ENCODE measurements at places on chromosomes 2 and 18. TPM values are rescaled to one million over a fixed set of nuclear protein-coding genes. Genes with fewer than 3 reads are reported as not detected.

GPR35 gene
- polyA plus RNA-seq = 1.9 TPM

CIB4 gene
- 1.2 TPM for polyA plus RNA-seq

C1GALT1C1L gene
- 3.1 TPM for polyA plus RNA-seq

LOXHD1 gene
- polyA plus RNA-seq = 0.66 TPM

TCF4 gene
- polyA plus RNA-seq = 55.7 TPM

DCDC2C gene
- 0.46 TPM for polyA plus RNA-seq

TOGARAM2 gene
- polyA plus RNA-seq = 1.0 TPM

KCNS3 gene
- polyA plus RNA-seq = 6.6 TPM

BOK gene
- 24.8 TPM for polyA plus RNA-seq

FRZB gene
- polyA plus RNA-seq = 17.7 TPM

GRCh38 chr18:60176259-60176658 is 196.3 kb downstream of the MC4R start:
- DNase-seq = no peak

- peak; percentile 70 for DNase-seq
Observed at GRCh38 chr2:145752091-145752806, 1232.3 kb upstream of the ZEB2 start.

DNA sequence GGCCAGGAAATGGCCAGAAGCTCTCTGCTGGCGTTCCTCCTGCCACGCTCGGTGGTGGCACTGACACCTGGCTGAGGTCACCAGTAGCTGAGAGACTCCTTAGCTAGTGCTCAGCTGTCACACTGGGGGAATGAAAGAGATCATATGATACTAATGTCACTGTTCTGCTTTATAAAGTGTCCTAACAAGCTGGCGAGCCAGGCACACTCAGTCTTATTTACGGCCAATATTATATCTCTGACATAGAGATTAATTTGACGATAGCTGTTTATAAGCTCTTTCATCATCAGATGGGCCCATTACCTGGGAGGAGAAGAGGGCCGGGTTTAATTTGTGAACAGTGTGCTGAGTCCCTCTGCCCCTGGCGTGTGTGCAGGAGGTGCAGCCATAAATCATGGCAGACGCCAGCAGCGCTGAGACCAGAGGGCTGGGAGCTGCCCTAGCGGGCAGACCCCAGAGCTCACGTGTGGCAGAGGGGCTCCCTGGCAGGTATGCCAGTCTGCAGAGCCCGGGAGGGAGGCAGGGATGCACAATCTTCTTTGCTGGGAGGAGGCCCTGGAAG is 246.5 kb downstream of the HAUS1 start:
- DNase-seq = no peak

GRCh38 chr2:197031803-197032202 is 105.3 kb upstream of the PGAP1 start:
- DNase-seq = no peak

- no peak for DNase-seq
Observed at GRCh38 chr2:48709096-48710034, 46.2 kb downstream of the LHCGR start.

GRCh38 chr2:101307950-101308431 is 510 bp downstream of the RNF149 start:
- DNase-seq = no peak

DNA sequence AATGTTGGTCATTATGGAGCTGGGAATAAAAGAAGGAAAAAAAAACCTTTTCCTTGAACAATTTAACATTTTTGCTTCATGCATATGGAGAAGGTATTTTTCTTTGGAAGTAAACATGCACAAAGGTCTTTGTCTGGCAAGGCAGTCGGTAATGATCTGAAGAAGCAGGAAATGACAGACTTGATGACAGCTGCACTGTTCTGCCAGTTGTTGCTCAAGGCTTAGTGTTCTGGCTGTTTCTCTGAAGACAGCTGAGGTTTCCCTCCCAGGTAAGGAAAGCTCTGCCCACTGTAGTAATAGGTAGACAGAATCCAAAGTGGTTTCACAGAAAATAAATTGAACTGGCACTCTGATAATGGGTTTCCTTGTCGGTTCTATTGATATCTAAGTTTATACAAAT is 308.4 kb upstream of the GCFC2 start:
- no peak for DNase-seq

DNA sequence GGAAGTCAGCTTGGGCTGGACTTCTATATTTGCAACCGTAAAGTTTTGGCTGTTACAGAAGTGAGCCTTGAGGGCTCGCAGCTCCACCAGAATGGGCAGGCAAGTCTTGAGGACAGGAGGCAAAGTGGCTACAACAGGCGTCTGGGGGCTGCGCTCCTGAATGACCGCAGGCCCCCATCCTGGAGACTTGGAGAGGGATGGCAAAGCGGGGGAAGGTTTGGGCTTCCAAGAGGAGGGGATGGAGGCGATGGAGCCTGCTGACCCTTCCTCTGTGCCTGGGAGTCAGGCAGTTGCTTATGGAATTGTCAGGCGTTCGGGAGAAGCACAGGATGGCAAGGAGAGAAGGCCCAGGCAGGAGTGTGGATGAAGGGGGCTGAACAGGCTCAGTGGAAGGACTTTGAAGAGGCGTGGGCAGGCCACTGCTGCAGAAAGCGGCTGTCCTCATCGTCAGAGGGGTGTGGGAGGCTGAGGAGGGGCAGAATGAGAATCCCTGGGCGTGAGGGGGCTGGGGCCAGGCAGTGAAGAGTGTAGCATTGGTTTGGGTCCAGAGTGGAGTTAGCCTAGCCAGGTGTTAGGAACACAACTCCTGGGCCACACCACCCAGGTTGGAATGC is 72.3 kb downstream of the INHBB start:
- no peak for DNase-seq

DNA sequence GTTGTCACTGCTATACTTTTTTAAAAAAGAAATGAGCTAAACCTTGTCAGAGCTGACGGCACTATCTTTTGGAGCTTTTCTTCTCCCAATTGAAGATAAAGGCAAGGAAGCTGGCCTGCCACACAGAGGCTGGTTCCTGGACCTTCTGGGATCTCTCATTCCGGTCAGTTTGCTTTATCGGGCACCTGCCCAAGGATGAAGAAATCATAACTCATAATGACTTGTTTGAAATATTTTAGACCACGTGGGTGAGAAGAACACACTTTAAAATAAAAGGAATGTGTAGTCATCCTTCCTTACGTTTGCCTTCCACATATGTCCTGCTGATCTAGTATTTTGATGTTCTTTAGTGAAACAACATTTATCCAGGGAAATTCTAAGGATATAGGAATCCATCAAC is 535.7 kb downstream of the DCC start:
- DNase-seq = no peak

GRCh38 chr2:239197146-239197545 is 203.7 kb downstream of the HDAC4 start:
- no peak for DNase-seq

DNA sequence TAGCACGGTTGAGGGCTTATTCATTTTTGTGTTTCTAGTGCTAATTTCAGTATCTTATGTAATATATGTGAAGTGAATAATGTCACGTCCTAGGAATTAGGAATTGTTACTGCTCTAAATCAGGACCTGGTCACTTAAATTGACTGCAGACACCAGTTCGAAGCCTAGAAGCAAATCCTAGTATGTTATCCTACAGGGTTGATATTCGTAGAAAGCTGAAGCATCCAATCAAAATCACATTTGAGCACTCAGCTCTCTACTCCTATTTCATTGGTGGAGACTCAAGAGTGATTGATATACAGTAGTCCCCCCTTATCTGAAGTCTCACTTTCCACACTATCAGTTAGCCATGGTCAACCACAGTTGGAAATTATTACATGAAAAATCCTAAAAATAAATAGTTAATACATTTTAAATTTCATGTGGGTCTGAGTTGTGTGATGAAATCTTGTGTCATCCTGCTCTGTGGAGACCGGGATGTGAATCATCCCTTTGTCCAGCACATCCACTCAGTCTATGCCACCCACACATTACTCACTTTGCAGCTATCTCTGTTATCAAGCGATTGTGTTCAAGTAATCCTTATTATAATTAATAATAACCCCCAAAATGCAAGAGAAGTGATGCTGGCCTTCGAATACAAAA is 35.2 kb upstream of the SCN9A start:
- no peak for DNase-seq

DNA sequence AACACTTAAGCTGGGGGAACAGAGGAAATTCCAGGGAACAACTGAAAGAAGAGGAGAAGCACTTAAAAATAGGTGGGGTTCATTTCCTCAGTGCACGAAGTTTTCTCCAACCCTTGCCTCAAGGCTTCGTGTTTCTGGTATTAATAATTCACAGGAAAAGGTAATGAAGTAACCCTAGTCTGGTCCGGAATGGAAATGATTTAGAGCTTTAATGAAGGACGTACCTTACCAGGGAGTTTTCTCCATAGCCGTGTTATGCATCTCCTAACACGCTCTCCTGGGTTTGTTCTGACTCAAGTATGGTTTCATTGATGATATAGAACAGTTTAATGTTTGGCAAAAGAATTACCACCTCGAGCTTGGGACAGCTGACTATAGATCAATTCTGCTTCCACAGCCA is 214.2 kb downstream of the MTX2 start:
- no peak for DNase-seq

GRCh38 chr2:106054880-106055655 is 139.0 kb downstream of the UXS1 start:
- DNase-seq = no peak

GRCh38 chr18:69703461-69703860 is 244.2 kb downstream of the CD226 start:
- DNase-seq = no peak

DNA sequence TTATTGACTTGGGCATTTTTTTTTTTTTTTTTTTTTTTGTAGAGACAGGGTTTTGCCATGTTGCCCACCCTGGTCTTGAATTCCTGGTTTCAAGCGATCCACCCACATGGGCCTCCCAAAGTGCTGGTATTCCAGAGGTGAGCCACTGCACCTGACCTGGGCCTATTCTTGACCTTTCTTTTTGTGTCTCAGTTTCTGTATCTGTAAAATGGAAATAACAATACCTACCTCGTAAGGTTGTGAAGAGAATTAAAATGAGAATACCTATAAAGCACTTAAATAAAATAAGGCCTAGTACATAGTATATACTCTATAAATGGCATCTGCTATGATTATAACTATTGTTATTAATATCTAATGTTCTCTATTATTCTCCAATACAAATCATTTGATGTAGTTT is 15.7 kb downstream of the MAP4K3 start:
- DNase-seq = no peak

DNA sequence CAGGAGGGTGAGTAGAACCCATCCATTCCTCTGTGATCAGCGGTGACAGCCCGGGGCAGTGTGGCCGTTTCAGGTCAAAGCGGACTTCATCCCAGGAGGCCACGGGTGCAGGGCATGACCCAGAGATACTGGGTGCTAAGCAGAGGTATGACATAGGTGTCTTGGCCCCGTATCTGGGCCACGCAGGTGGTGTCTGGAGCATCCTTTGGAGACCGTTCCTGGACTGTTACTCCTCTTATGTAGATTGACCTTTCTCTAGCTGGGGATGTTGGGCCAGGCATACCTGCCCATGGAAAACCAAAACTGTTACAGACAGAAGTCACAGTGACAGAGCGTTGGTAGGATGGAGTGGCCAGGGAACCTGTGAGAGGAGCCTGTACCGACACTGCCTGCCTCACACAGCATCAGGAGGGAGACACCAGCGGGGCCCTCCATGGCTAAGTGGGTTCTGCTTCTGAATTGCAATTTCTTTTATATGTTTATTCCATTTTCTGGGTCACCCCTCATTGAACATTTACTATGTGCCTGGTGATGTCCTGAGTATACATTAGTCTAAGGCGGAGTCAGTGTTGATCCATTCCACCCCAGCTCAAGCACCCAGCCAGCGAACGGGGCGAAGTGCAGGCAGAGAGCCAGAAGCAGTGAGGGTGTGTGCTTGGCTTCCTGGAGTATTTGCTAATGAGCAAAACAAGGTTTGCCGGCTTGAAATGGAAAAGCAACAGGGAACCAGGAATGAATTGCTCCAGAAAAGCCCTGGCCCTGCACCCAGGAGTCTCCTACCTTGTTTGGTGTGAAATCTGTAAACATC is 141.7 kb downstream of the SH3RF3 start:
- no peak for DNase-seq

- DNase-seq = no peak
Observed at GRCh38 chr2:39583781-39584180, 81.9 kb upstream of the TMEM178A start.

GRCh38 chr18:46771141-46771540 is 14.3 kb upstream of the ST8SIA5 start:
- no peak for DNase-seq

- DNase-seq = no peak
Observed at GRCh38 chr18:14971461-14972185, 223.7 kb downstream of the ANKRD30B start.

- no peak for DNase-seq
Observed at GRCh38 chr2:37896319-37896718, 28.8 kb upstream of the RMDN2 start.

- peak; percentile 69 for DNase-seq
Observed at GRCh38 chr18:45554389-45554737, 60.9 kb upstream of the SLC14A2 start.

- DNase-seq = no peak
Observed at GRCh38 chr18:28789502-28789901, 612.6 kb upstream of the CDH2 start.

DNA sequence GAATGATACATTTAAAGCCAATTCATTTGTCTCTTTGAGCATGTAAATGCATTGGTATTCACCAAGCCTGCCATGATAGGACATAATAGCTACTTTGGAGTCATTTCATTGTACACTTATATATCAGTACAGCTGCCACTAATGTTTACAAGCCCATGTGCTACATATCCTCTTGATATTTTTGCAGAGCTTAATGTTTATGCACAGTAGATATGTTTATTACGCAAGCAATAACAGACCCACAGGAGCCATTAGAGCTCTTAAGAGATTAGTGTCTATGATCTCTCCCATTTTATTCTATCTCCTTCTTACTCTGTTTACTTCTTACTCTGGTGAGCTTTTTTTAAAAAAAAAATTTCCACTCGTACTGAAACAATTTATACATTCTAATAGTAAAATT is 1132.1 kb upstream of the ZEB2 start:
- no peak for DNase-seq

DNA sequence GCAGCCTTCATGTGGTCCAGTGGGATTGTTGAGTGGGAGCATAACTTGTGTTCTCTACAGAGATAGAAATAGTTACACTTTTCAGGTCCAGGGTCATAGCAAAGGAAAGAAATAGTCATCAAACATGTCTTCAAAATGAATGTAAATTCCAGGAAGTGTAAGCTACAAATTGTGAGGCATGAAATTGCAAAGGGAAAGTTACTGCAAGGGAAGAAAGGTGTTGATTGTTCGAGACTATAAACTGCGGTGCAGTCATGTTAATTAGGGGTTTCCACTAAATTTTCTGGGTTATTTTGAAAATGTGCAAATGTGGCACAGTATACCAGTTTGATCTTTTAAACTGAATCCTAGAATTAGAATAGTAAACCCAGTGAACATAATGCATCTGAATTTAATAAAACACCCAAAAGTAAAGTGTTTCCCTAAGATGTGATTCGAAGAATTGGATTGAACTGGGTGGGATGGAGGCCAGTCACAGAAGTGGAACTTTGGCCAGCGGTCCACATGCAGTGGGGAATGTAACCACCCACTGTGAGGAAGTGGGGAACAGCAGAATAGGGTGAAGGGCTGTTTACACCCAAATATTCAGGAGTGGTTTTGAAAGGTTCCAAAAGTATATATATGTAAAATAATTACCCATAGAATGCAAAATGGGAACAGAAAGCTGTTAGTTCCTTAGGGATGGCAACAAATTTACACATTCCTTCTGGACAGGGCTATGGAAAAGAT is 126.5 kb upstream of the CCDC68 start:
- no peak for DNase-seq
